ENCODE measurements at places on chromosomes 5 and 9.
A peak's percentile ranks its signal among the peaks of the same experiment; 100 is the strongest.

GRCh38 chr5:50766042-50766441 is 99.6 kb downstream of the PARP8 start:
- DNase-seq = no peak

GRCh38 chr9:134010310-134011173 is 14.7 kb upstream of the BRD3OS start:
- DNase-seq = no peak

- peak; percentile 92 for DNase-seq
Measured at GRCh38 chr9:101458963-101459631, 23.5 kb upstream of the ALDOB start.

DNA sequence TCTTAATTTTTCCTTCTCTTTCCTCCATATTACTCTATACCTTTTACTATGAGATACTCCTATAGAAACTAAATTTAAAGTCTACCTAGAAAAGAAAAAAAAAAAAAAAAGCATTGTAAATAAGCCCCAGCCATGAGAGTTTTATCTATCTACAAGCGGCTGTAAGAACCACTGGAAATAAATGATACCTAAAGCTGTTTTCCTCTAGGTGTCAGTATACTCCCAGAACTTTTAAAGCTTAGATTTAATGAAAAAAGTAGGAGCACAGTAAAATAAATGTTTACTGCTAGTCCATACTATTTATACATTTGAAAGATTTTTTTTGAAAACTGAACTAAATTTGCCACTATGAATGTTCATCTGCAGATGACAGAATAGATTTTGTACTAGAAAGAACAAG is 26.2 kb downstream of the TYRP1 start:
- DNase-seq = peak; percentile 57

DNA sequence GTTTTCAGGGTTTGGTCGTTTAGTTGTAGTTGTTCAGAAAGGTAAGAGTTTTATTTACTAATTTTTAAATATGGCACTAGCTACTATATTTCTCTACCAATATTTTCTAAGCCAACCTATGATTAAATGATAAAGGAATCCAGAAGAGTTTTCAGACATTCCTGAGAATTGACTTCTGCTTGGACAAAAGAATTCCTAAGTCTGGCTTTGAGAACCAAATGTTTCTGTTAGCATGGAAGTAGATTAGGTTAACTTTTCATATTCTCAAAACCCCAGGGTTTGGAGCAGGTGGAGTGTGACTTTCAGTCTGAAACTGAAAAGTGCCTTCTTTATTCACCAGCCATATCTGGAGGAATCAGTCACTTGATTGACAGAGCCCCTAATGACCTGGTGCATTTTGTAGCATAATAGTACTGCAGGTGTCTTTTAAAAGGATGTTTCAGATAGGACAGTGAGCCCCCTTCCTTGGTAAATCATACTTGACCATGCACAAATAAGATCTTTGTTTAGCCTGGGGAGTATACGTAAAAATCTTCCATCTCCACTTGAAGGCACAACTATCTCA is 457.0 kb upstream of the ZNF462 start:
- DNase-seq = no peak

DNA sequence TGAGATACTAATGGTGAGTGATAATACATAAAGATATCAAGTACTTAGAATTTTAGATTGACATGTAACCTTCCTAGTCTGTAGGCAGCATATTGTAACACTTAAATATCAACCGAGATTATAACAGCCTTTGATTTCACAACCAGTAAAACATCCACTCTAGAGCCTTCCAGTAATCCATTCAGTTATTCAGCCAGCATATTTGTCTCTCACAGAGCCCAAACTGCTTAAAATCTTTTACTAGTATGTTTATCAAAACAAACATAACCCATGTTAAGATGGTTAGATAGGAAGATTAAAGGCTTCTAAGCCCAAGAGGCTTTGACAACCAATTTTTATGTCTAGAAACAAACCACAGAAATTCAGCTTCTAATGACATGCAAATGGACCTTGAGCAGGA is 177.9 kb upstream of the FST start:
- DNase-seq = no peak

GRCh38 chr5:158456756-158457155 is 597.8 kb upstream of the CLINT1 start:
- DNase-seq = no peak

- DNase-seq = no peak
Measured at GRCh38 chr5:163735069-163735468, 229.7 kb downstream of the MAT2B start.

Data from hippocampal formation (tissue), 2 donors.